ENCODE measurements at places on chromosomes 2 and 18.
A peak's percentile ranks its signal among the peaks of the same experiment; 100 is the strongest.

GRCh38 chr18:76487070-76487469 lies 8.0 kb downstream of the ZNF516 start:
- DNase-seq, result no peak

GRCh38 chr2:108287169-108287568 lies 1.5 kb upstream of the SULT1C2 start:
- no peak for DNase-seq

DNA sequence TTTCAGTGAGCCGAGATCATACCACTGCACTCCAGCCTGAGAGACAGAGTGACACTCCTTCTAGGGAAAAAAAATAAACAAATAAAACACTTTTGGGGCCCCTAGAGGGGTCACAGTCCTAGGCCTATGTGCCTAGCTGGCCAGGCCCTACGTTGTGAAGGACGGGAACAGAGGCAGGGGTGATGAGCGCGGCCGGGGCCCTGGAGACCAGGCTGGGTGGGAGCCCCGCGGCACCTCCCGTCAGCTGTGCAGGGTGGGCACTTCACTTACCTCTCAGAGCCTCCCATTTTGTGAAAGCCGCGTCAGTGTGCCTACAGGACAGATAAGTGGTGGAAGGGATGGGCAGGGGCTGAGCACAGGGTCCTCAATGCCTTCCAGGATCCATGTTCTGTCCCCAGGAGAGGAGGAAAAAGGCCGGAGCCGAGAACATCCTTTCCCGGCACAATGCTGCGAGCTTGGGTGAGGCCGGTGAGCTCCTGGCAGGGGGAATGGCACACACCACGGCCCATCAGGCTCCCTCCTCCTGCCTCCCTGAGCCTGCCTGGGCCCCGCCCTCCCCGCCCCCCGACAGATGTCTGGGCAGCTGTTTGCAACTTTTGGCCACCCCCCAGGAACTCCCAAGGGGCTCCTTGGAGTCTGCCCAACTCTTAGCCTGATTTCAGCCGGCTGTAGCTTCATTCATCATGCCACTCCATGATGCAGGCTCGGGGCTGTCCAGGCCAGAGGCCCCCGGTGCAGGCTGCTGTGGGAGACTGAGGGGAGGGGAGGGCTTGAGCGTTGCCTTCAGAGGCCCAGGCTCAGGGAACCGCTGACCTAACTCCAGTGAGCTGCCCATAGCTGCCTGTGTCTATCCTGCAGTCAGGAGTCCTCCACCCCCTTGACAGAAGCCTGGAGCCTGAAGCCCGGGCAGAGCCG lies 196.5 kb downstream of the TFCP2L1 start:
- DNase-seq, result peak; percentile 82

GRCh38 chr2:127581050-127581345 lies 45.5 kb downstream of the MYO7B start:
- no peak for DNase-seq

DNA sequence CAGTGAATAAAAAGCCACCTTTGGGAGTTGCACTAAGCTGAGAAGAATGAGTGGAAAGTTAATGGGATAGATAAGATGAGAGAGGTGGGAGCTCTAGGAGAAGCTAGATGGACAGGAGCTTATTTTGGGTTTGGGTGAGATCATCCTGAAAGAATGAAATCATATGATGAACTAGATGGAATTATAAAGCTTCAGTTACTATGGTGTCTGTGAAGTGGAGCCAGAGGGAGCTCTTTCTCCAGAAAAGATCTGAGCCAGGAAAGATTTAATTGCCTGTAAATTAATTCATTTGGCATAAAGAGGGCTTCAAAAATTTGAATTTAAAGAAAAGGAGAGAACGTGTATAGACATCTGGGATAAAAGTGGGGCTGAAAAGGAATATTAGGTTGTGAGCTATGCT lies 10.3 kb downstream of the DNAH6 start:
- no peak for DNase-seq

DNA sequence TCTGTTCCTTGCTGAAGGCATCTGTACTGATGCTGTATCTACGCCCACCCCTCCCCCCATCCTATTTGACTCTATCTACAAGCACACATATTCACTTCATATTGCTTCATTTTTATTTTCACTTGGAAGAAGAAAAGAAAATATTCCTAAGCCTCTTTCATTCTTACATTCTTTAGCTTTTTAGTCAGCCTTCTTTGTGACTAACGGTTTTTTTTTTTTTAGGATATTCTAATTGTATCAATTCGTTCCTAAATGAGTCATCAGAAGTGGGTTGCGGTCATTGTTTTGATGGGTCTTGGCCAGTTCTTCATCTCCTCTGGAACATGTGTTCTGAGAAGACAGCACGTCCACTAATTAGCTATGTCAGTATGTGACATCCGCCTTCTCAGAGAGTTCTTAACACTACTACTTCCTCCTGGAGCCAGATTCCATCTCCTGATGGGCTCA lies 88.7 kb downstream of the MYO1B start:
- no peak for DNase-seq

- DNase-seq, result no peak
These were observed 3.4 kb downstream of the SRBD1 start for GRCh38 chr2:45607701-45608100.

DNA sequence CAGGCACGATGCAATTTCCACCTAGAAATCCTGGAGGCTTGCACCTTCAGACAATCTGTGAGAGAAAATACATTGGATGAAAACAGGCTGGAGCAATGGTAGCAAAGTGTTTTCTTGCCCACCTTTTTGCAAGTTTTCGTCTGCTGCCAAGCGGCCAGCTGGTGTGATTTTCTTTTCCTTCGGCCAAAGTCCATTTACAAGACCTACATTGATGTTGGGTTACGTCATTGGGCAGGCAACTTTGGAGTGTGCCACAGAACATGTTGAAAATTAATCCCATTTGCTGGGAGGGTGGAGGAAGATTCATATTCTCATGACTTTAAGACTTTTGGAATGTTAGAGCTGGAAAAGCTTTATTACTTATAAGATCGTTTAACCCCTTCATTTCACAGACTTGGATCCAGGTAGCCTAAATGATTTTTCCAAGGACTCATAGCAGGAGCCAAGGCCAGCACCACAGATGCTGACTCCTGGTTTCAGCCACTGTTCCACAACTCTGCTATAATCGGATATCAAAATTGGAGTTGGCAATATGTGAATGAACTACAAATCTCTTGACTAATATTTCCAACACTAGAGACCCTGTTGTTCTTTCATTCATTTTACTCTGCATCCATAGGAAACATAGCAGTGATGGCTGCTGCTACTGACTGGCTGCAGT lies 352.1 kb downstream of the RND3 start:
- no peak for DNase-seq

DNA sequence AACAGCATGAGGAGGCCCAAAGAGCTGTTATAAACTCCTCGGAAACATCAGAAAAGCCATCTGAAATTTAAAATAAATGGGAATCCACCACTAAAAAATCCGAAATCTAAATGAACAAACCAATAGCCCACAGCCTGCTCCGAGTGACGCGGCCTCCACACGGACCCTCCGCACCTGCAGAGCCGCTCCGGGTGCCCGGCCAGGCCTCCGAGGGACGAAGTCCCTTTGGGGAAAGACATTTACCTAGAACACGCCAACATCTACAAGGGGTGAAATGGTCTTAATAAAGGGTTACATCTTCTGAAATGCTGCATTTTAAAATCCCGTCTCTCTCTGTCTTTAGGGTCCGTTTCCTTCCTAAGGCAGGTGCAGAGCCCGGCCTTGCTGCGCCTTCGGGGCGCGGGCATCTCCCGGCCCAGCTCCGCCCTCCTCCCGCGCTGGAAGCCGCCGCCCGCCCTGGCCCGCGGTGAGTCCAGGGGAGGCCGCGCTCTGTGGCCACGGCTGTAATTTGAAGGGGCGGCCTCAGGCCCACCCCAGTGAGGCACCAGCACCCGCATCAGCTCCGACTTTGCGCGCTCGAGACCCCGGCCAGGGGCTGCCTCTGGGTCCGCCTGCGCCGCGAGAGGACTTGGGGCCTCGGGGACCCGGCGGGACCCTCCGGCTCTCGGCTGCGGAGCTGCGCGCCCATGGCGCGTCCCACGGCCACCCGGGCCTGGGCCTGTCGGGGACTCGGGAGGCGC lies 42.3 kb upstream of the CTDP1 start:
- DNase-seq, result no peak

DNA sequence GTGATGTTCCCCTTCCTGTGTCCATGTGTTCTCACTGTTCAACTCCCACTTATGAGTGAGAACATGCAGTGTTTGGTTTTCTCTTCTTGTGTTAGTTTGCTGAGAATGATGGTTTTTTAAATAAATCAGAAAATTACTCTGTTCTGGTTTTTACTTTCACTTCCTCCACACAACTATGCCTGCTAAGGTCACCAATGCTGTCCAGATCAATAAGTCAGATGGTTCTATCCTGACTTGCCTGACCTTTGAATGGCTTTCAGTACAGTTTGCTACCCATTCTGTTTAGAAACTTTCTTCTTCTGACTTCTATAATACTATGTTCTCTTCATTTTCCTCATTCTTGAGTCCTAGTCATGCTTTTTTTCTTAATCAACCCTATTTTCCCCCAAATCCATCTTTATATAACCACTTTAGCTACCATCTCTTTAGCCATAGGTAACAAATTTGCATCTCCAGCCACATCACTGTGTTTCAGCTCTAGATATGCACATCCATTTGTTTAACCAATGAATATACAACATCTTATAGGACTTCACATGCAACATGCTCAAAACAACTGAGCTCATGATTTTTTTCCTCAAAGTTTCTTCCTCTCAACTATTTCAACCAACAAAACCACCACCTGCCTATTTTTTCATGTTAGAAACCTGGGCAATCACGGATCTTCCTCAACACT lies 58.8 kb upstream of the SLC38A11 start:
- DNase-seq, result no peak

- DNase-seq, result no peak
These were observed 193.2 kb downstream of the ICOS start for GRCh38 chr2:204129591-204130294.

DNA sequence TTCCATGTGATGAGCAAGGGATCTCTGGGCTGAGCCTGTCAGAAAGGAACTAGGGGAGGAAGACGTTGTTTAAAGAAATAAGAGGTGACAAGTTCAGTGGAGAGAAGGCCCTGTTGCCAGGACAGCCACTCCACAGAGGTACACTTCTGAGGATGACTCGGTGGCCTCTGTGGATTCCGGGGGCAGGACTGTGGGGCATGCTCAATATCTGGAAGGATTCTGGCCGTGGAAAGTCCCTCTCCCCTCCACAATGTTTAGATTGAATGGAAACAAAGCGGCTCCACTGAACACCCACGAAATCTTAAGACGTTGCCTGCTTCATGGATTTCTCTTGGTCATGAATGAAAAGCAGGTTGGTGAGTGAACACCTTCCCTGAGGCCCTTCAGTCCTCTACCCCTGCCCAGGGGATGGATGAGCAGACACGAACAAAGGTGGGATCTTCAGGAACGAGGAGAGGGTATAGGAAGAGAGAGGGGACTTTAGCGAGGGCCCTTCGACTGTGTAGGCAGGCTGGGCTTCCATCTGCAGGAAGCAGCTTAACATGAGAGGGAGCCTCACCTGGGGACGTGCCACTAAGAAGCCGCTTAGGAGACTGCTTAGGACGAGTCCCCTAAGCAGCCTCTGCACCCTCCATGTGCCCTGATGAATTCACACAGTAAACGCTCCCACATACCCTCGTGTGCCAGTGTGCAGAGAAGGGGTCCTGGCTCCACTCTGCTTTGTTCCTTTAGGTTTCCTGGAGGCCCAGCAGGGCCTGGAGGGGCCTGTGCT lies 1.9 kb downstream of the NTSR2 start:
- DNase-seq, result no peak

- DNase-seq, result no peak
These were observed 242.1 kb downstream of the SLC8A1 start for GRCh38 chr2:40209761-40210160.

DNA sequence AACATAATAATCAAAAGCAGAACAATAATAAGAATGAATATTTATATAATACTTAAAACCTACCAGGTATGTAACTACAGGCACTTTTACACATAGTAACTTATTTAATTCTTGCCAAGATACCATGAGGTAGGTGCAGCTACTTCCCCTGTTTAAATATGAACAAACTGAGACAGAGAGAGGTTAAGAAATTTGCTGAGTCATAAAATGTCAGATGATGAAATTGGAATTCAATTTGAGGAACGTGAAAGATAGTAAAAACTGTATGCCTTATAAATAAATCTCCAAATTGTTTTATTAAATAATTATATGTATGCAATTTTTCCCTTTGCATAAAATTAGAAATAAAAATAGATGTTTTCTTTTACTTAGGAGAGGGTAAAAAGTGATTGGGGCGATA lies 1103.3 kb upstream of the NRXN1 start:
- DNase-seq, result no peak

DNA sequence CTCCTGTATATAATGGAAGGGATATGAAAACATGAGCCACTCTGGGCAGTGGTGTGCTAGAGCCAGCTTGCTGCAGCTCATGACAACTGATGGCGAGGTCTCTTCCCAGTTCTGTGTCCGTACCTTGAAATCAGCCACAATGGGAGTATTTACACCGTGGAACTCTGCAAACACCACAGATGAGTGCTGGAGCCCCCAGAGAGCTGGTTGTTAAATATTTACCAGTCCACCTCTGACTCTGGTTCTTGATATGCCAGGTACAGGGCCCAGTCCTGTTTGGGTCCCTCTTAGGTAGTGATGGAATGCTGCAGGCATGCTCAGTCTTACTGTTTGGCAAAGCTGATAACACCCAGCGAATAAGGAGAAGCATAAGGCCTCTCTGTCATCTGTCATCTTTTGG lies 116.1 kb upstream of the GLI2 start:
- no peak for DNase-seq

GRCh38 chr2:42984617-42985016 lies 192.2 kb upstream of the HAAO start:
- no peak for DNase-seq

All from NCI-H446 (cell line).